ENCODE measurements at places on chromosomes 12 and 14. TPM values are rescaled to one million over a fixed set of nuclear protein-coding genes. Genes with fewer than 3 reads are reported as not detected.

DNA sequence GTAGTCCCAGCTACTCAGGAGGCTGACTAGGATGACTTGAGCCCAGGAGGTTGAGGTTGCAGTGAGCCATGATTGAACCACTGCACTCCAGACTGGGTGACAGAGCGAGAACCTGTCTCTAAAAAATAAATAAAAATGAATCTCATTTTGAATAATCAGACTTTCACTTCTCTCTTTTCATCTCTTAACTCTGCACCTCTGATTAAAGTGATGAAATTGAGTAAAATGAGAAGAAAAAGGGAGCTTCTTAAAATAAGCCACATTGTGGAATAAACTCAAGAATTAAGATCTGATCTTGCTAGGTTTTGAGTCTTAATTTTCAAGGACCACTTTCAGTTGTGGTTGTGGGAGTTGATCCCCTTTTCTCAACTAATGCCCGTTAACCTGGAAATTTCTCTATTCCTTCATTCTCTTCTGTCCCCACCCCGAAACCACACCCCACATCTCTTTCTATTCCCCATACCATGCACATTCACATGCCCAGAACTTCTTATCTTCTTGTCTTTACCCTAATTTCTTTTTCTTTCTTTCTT lies 70.9 kb upstream of the ETV6 start:
- H3K27ac ChIP-seq = no peak overlapping the region
- H3K4me3 ChIP-seq = no peak overlapping the region
- peaks cover 2% of the 10 kb centered on the region for H3K4me1 ChIP-seq
- DNase-seq = no peak

PRR4 gene
- total RNA-seq = 1.3 TPM

DNA sequence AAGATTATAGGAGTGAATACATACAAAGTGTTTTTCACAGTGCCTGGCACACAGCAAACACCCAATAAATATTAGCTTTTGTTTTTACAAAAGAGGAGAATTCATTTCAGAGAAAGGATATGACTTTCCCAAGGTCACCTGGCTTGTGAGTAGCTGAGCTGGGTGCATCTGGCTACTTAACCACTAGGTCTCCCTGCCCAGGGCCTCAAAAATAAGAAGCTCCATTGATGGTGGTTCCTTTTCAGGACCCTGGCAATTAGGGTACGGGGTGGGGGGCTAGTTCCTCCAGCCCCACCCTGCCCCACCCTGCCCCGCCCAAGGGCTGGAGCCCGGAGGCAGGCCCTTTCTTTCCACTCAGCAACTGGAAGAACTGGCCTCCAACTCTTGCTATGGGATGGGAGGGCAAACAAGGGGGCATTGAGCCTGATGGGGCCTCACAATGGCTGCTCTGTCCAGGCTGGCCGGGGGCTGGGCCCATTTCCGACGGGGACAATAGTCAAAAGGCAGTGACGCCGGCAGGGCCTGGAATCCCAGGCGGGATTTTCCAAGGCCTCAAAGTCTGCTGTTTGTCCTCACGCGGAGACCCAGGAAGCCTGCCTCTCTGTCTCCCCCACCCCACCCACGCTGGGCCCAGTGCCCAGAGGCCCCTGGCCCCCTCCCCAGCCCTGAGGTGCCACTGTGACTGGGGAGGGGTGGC lies 8.2 kb upstream of the ATG101 start:
- no peak for DNase-seq
- peaks cover 6% of the 10 kb centered on the region for H3K27me3 ChIP-seq
- no peak overlapping the region for H3K27ac ChIP-seq
- peaks cover 5% of the 10 kb centered on the region for H3K4me1 ChIP-seq
- no peak overlapping the region for H3K4me3 ChIP-seq

IL23A gene
- 3.5 TPM for total RNA-seq

DNA sequence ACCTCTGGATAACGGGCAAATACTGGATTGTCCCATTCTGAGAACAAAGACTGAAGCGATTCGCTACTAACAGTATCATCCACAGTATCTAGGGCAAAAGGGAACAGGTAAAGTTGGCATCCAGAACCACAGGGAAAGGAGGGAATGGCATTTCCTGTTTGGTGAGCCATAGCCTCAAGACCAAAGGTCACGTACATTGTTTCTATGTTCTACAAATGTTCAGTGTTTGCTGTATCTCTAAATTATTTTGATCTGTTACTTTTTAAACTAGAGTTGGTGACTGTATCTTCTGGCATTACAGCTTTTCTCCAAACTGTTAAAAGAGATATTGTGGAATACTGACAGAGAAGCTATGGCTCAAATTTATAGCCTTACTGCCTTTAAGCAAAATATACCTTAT lies 9.7 kb downstream of the MLH3 start:
- peaks cover 11% of the 10 kb centered on the region for H3K36me3 ChIP-seq
- H3K27me3 ChIP-seq = no peaks in the 10 kb centered on the region
- no peak for DNase-seq
- peaks cover 5% of the 10 kb centered on the region for H3K4me1 ChIP-seq
- no peak overlapping the region for H3K4me3 ChIP-seq

NELL2 gene
- total RNA-seq = 43.8 TPM

DNA sequence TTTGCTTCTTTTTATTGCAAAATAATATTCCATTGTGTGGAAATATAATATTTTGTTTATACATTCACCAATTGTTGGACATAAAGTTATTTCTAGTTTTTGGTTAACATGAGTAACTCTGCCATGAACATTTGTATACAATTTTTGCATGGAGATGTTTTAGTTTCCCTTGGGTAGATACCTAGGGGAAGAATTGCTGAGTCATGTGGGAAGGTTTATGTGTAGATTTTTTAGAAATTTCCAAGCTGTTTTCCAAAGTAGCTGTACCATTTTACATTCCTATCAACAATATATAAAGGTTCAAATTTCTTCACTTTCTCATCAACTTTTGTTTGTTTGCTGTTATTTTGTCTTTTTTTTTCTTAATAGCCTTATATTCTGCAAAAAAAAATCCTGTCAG lies 664.7 kb upstream of the FBXO33 start:
- no peak overlapping the region for H3K27ac ChIP-seq
- H3K4me1 ChIP-seq = no peaks in the 10 kb centered on the region
- H3K27me3 ChIP-seq = no peaks in the 10 kb centered on the region
- no peak for DNase-seq

NXPH4 gene
- 0.39 TPM for total RNA-seq

- peaks cover 4% of the 10 kb centered on the region for H3K27me3 ChIP-seq
- H3K27ac ChIP-seq = no peak overlapping the region
- no peaks in the 10 kb centered on the region for H3K36me3 ChIP-seq
- peak; percentile 26 for DNase-seq
These were observed 324.5 kb downstream of the PCNX1 start for GRCh38 chr14:71231521-71232393.

DNA sequence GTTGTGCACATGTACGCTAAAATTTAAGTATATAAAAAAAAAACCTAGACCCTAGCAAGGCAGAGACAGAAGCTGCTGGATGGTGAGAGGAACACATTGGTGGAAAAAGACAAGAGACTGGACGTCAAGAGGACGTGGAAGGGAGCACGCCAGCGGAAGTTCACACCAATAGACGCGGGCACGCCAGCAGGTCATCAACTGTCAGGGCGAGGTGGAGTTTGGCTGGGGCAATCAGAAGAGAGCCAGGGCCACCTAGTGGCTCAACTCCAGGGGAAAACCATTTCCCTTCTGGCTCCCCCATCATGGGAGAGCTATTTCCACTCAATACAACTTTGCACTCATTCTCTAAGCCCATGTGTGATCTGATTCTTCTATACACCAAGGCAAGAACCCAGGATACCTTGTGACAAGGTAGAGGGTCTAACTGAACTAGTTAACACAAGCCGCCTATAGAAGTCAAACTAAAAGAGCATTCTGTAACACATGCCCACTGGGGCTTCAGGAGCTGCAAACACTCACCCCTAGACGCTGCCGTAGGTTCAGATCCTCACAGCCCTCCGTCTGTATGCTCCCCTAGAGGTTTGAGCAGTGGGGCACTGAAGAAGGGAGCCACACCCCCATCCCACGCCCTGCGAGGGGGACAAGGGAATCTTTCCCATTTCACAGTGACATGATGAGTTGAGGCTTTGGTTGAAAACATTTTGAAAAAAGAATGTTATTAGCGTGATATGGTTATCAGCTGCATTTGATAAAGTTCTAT lies 702.7 kb downstream of the TMTC2 start:
- H3K4me3 ChIP-seq = no peak overlapping the region
- no peaks in the 10 kb centered on the region for H3K4me1 ChIP-seq
- H3K27ac ChIP-seq = no peak overlapping the region
- no peak for DNase-seq

DNA sequence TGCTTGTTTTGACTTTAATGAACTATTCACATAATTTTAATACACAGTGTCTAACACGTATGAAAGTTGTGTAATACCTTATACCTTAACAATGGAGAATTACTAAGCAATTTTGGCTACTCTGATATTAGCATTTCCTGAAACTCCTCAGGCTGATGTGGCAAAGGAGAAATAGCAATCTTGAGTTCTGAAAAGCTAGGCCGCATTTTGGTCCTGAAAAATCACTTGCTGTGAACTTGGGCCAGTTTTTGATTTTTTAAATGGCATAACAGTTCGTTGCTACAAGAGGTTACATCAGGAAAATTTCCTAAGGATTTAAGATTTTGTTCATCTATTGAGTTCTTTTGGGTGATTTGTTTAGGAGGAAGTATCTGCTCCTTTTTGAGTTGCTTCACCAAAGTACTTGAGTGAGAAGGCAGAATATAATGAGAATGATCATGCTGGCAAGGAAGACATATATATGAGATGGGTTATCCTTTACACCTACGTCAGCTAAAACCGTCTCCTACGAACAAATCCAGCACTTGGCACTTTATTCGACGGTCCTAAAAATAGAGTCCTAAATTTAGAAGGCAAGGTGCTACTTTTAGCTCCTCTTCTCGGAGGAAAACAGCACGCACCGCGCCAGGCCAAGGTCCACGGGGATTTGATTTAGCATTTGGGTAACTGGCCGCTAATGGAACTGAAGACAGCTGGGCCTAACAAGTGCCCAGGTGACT lies 32.2 kb downstream of the MIA2 start:
- H3K27ac ChIP-seq = peak overlapping the region; percentile 97
- peak overlapping the region; percentile 93 for H3K4me3 ChIP-seq
- no peaks in the 10 kb centered on the region for H3K27me3 ChIP-seq
- H3K4me1 ChIP-seq = peaks cover 46% of the 10 kb centered on the region

BMP4 gene
- total RNA-seq = not detected

SYNDIG1L gene
- total RNA-seq = not detected

DNA sequence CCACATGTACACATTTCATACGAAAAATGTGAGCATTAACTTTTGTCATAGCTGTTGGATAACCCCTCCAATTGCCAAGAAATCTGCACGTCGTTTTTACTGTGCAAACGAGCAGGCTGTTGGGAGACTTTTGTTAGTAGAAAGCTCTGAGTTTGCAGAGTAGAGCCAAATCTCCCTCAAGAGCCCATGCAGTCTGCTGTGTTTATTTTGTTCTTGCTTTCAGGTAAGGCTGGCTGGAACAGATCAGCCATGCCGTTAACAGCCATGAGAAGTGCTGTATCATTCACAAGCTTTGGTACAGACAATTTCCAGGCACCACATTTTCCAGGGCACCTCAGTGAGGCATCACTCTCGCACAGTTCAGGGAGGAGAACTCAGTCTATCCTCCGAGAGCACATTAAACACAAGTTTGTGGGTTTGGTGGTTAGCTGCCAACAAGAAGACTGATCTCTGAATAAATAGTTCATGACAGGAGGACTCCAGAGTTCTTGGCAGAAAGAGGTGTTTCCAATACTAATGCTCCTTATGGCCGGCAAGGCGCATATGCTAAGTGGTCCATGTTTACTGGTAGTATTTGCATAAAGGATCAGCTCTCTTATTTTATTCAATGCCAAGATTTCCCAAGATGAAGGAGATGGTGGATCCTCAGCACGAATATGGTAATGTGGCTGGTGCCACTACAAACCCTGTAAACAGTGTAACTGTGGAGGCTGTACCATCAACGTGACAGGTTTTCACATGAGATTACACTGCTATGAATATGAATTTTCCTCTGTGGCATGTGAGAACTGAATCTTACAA lies 30.3 kb upstream of the PELI2 start:
- peaks cover 33% of the 10 kb centered on the region for H3K27me3 ChIP-seq
- DNase-seq = no peak
- H3K4me1 ChIP-seq = no peaks in the 10 kb centered on the region
- no peak overlapping the region for H3K27ac ChIP-seq
- H3K4me3 ChIP-seq = no peak overlapping the region
- no peaks in the 10 kb centered on the region for H3K36me3 ChIP-seq

LRRIQ1 gene
- total RNA-seq = not detected

- H3K4me1 ChIP-seq = no peaks in the 10 kb centered on the region
- no peak overlapping the region for H3K4me3 ChIP-seq
- H3K27me3 ChIP-seq = no peaks in the 10 kb centered on the region
- H3K36me3 ChIP-seq = no peaks in the 10 kb centered on the region
These were observed 429.4 kb upstream of the LMO3 start for GRCh38 chr12:17035372-17035771.

PPM1A gene
- 45.2 TPM for total RNA-seq

- H3K27ac ChIP-seq = peak overlapping the region; percentile 95
- no peaks in the 10 kb centered on the region for H3K27me3 ChIP-seq
- peak overlapping the region; percentile 94 for H3K4me3 ChIP-seq
- peaks cover 60% of the 10 kb centered on the region for H3K4me1 ChIP-seq
- H3K36me3 ChIP-seq = peaks cover 58% of the 10 kb centered on the region
- no peak for DNase-seq
These were observed 1.1 kb upstream of the RHOF start for GRCh38 chr12:121794534-121795033.

DNA sequence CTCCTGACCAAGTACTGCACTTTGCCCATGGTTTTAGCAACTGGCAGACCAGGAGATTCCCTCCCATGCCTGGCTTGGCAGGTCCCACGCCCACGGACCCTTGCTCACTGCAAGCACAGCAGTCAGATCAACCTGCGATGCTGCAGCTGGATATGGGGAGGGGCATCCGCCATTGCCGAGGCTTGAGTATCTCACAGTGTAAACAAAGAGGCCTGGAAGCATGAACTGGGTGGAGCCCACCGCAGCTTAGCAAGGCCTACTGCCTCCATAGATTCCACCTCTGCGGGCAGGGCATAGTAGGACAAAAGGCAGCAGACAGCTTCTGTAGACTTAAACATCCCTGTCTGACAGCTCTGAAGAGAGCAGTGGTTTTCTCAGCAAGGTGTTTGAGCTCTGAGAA lies 479.8 kb downstream of the FUT8 start:
- DNase-seq = no peak
- peaks cover 32% of the 10 kb centered on the region for H3K36me3 ChIP-seq
- no peak overlapping the region for H3K4me3 ChIP-seq
- H3K4me1 ChIP-seq = peaks cover 20% of the 10 kb centered on the region

DNA sequence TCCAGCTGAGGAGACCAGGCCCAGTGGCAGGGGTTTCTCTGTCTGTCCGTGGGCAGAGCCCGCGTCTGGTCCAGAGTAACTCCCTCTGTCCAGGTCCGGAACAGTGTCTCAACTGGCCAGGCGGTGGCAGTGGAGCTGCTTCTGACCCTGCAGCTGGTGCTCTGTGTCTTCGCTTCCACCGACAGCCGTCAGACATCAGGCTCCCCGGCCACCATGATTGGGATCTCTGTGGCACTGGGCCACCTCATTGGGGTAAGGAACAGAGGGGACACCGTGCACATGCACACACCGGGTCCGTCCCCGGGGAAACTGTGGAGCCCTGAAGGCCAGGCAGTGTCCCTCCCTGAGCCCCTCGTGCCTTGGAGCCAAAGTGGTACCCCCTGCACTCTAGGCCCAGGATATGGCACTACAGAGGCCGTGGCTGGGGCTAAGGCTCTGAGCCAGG lies 1.5 kb downstream of the AQP6 start:
- no peak overlapping the region for H3K4me3 ChIP-seq
- H3K27me3 ChIP-seq = no peaks in the 10 kb centered on the region
- H3K27ac ChIP-seq = no peak overlapping the region
- H3K4me1 ChIP-seq = no peaks in the 10 kb centered on the region
- DNase-seq = no peak

GRCh38 chr14:77375973-77376770 lies 722 bp downstream of the TMED8 start:
- H3K27ac ChIP-seq = peak overlapping the region; percentile 92
- peak; percentile 51 for DNase-seq
- H3K27me3 ChIP-seq = peaks cover 5% of the 10 kb centered on the region
- peaks cover 22% of the 10 kb centered on the region for H3K36me3 ChIP-seq
- H3K4me1 ChIP-seq = peaks cover 38% of the 10 kb centered on the region

DAAM1 gene
- 20.4 TPM for total RNA-seq

Data from activated CD8-positive, alpha-beta T cell treated with anti-CD3 and anti-CD28 coated beads, Interleukin-2, amount 10 ng/mL, durations not matched to agents 7 days and 5 days (primary cell).